GM19239 (cell line): ENCODE measurements at places on chromosomes 12 and 14.

DNA sequence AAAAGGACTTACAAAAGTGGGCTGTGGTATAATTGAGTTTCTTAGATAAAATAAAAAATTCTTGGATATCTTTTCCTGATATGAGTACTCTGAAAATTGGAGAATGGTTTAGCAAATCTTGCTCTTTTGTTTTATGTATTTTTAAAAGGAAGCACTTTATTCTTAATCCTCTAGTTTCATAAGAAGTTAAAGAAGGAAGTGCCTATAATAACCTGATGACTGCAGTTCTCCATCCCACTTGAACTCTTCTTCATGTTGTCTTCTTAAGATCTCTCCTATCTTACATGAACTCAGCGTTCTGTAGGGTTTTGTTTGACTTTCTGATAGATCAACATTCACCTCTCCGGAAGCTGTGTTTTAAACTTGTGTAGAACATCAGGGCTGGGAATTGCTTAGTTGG is 271.0 kb downstream of the ERC1 start:
- DNase-seq: no peak

GRCh38 chr14:38208618-38209562 is 1.2 kb downstream of the SSTR1 start:
- no peak for DNase-seq

DNA sequence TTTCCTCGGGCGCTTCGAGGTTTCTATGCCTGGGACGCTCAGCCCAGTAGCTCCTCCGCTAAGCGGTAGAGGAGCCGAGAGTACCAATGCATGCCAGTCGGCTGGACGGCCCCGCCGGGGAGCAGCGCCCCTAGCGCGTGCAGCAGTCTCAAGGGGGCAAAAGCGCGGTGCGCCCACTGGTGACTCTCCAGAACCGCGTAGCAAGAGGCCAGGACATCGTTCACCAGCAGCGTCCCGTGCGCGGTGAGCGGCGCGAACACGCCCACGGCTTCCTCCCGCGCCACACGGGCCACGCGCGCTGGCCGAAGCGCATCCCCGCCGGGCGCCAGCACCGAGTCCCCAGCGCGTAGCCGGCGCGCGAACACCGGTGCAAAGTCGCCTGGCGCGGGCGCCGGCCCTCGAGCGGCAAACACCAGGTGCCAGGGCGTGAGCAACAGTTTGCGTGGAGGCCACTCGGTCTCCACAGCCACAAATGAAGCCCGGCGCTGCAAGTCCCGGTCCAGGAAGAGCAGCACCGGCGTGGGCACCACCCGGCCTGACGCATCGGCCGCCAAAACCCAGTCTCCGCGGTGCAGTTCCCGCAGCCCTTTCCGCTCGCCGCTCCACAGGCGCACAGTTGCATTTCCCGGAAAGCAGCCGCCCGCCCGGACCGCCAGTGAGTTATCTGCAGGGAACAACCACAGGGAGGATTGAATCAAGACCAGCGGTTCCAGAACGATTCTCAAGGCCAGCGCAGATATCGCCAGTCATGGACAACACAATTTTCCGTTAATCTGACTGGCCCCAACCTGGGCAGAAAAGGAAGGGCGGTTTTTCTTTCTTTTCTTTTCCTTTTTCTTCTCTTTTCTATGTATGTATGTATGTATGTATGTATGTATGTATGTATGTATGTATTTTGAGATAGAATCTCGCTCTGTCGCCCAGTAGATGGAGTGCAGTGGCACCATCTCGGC is 4.5 kb downstream of the DHH start:
- no peak for DNase-seq

DNA sequence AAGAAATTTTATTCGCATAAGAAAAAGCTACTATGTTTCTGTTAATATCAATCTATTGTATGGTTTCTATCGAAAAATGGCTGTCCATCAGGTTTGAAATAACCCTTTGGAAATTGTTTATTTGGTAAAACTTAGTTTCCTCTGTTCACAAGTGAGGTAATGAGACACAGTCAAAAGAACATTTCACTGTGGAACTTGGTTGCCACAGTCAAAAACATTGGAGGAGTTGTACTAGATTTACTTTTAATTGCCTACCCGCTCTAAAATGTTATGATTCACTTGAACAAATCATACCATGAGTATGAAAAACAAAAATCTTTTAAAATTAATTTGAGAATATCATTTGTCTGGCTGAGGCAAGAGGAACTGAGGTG is 46.5 kb downstream of the ITPR2 start:
- no peak for DNase-seq

DNA sequence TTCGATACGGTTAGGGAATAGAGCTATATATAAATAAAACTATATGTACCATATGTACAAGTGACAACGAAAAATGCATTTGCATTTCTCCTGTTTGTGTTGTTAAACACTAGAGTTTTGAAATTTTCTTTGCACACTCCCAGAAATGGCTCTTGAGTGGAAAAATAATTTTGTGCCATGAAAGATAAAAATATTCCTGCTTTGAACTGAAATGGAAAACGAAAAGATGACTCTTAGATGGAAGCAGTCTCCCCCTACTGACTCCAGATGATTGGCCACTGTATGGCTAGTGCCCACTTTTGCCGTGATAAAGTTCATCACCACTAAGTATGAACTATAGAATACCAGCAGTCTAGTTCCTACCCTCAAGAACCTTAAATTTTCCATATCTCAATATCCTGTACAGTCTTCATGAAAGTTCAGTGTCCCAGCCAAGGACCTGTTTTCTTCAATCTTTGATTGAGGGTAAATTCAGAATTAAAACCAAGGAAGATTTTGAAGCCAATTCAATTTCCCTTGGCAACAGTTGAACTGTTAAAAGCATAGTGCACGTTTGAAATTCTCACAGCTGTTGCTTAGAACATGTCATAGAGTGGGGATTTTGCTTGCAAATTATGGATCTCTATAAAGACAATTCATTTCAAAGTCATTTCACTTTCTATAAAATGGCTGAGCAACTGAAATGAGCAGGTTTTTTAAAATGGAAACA is 1.6 kb upstream of the PPP2R5E start:
- DNase-seq: no peak

- no peak for DNase-seq
These were observed 148.4 kb downstream of the ALG10B start for GRCh38 chr12:38465020-38465419.

DNA sequence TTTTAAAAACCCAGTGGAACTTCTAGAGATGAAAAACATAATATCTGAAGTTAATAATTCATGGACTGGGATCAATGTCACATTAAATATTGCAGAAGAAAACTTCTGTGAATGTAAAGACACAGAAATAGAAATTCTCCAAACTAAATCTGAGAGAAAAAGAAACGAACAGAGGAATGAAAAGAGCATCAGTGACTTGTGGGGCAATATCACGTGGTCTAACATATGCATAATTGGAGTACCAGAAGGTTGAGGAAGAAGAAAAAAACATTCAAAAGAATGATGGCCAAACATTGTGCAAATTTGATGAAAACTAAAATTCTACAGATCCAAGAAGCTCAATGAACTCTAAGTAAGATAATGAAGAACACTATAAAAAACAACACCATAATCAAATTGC is 130.8 kb downstream of the EFCAB11 start:
- DNase-seq: no peak

DNA sequence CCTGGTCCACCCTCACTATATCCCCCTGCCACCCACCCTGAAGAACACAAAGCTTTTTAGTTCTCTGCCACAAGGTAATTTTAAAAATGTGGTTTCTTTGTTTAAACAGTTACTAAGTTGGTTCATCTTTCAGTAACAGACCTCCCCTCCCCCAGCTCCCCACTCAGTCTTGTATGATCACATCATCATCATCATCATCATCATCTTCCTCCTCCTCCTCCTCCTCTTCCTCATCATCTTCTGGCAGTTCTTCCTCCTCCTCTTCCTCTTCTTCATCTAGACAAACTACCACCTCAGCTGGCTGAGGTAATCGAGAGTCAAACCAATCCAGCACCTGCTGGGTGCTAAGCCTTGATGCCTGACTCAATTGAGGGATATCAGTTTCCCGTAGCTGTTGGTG is 10.5 kb downstream of the HOMEZ start:
- DNase-seq: no peak

GRCh38 chr14:60025571-60025970 is 66.2 kb upstream of the PCNX4 start:
- DNase-seq: no peak

- DNase-seq: no peak
These were observed 211.1 kb downstream of the ANO6 start for GRCh38 chr12:45427042-45427441.

- no peak for DNase-seq
These were observed 147.4 kb downstream of the C12orf75 start for GRCh38 chr12:105477873-105478272.

DNA sequence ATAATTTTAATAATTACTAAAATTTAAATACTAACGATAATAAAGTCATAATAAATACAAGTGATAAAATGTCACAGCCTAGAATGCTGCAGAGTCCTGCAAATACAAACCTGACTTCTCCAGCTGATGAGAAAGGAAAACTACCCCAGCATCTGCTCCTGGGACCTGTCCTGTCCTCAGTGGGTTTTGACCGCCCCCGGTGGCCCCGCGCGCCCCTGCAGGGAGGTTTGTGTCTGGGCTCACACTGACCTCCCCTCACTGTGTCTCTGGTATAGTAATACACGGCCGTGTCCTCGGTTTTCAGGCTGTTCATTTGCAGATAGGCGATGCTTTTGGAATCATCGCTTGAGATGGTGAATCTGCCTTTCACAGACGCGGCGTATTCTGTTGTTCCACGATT is 1139.4 kb downstream of the TMEM121 start:
- no peak for DNase-seq

GRCh38 chr12:110581931-110582275 is 1.2 kb downstream of the PPTC7 start:
- no peak for DNase-seq

DNA sequence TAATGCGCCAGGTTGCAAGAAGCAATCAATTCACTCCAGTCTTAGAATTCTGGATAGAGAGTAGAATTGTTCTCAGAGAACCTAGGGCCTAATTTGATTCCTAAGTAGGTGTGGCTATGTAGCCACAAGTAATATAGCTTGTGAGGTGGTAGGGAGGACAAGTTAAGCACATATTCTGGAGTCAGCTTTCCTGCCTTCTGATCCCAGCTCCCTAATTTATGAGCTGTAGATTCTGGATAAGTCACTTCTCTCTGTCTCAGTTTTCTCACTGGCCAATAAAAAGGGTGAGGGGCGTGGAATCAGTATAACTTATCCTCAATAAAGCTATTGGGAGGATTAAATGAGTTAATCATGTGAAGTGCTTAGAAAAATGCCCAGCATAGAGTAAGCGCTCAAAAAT is 3.0 kb upstream of the SNW1 start:
- DNase-seq: no peak

DNA sequence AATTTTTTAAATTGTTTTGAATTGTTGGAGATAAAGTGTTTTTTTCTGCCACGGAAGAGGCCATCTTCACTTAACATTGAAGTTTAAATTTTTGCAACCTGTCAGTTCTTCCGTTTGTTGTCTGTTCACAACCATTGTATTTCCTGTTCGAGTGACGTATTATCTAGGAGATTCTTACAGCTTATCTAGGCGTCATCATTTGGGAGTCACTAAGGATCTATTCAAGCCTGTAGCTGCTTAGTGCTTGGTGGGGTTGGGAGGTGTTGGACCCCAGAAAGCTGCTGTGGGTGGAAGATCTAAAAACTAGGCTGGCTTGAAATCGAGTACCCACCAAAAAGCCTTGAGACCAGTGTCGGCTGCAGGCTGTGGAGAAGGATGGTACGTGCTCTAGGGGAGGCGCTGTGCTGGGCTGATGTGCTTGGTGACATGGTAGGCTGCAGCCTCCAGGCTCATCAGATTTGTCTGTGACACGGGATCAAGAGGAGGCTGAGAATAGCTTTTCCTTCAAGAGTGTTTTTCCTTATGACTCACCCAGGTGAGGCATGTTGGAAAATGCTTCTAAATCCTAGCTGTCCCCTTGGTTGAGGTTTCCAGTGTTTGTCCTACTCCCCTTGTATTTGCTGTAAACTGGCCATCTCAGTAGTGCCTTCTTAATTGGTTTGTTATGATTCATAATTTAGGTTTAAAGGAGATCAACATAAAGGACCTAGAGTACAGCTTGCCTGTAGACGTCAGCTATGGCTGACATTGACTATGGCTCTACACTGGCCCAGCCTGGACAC is 57.8 kb downstream of the ATG14 start:
- no peak for DNase-seq

- DNase-seq: no peak
These were observed 18.0 kb downstream of the TNFAIP2 start for GRCh38 chr14:103141117-103141796.

- peak; percentile 47 for DNase-seq
These were observed 1.5 kb downstream of the RILPL1 start for GRCh38 chr12:123532019-123532418.

DNA sequence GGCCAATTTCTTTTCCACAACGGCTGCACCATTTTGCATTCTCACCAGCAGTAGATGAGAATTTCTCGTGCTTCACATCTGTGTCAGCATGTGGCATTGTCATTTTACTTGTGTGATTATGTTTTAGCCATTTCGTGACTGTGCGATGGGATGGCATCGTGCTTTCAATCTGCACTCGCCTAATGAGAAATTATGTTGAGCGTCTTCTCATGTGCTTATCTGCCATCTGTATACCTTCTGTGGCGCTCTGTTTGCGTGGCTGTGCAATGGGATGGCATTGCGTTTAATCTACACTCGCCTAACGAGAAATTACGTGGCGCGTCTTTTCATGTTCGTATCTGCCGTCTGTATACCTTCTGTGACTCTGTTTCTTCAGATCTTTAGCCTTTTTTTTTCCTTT is 14.9 kb upstream of the GPR132 start:
- DNase-seq: no peak

DNA sequence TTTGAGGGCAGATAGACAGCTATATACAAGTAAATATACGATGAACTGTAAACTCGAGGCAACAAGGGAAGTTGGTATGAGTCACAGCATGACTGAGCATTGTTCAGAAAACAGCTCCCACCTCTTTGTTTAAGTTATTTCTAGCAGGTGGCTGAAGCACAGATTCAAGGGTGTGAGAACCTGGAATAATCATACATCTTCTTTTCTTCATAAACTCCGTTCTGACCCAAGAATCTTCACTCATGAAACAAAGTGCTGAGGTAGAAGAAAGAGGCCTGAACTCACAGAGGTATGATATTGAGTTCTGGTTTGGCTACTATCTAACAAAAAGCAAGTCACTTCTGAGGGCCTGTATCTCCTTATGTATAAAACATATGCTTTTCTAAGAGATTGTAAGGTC is 364.1 kb upstream of the KITLG start:
- no peak for DNase-seq

DNA sequence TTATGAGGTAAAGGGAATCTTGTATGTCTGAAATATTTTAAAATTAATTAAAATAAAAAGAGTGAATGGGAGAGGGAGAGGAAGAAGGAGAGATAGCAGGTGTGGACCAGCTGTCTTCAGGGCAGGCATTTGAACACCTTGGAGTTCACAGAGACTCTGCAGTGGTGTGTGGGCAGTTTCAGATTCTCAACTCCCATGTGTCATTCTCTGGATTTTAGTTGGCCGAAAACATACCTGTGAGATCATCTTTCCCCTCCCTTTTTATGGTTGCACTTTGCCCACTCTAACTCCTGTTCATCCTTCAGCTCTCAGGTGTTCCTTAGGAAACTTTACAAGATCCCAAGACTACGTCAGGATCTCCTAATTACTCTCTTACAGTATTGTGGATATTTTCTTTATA is 108.1 kb downstream of the ERC1 start:
- peak; percentile 17 for DNase-seq

- DNase-seq: no peak
These were observed 16.1 kb downstream of the TAMALIN start for GRCh38 chr12:52022841-52023181.

- no peak for DNase-seq
These were observed 7.8 kb upstream of the KRT74 start for GRCh38 chr12:52581481-52581880.

GRCh38 chr14:55754471-55754870 is 174.5 kb downstream of the KTN1 start:
- DNase-seq: no peak
